NCI-H2029 (cell line): ENCODE measurements at places on chromosomes 12 and 14.

GRCh38 chr14:24361326-24361725, 6.7 kb upstream of the NFATC4 start:
- no peak for DNase-seq

DNA sequence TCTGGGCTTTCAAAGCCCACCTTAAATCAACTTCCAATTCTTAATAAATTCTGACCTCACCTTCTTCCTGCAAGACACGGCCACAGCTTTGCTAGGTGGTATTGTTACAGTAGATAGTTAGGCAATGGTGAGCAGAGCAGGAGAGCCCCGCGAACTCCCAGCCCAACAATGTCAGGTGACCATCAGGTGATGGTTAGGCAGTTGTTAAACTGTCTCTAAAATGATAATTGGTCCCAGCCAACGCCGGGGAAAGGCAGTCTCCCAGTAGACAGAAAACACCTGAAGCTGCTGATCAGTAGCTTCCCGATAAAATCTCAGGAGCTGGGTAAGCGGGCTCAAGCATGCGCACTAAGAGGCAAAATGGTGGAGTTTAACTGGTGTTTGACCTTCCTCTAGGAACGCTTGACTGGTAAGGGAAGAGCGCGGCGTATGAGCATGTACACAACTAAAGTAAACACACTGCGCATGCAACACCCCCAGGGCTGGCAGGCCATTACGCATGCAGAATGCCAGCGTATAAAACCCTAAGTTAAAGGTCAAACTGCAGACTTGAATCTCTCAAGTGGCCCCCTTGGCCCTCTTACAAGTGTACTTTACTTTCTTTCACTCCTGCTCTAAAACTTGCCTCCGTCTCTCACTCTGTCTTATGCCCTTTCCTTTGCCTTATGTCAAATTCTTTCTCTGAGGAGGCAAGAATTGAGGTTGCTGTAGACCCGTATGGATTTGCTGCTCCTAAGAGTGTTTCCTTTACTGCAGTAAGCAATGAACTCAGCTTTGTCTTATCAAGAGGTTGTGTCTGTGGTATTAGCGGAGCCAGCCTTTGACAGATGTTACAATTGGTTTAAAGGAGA, 113.5 kb downstream of the C12orf75 start:
- no peak for DNase-seq

GRCh38 chr12:2205996-2206395, 153.2 kb downstream of the CACNA1C start:
- DNase-seq = no peak

DNA sequence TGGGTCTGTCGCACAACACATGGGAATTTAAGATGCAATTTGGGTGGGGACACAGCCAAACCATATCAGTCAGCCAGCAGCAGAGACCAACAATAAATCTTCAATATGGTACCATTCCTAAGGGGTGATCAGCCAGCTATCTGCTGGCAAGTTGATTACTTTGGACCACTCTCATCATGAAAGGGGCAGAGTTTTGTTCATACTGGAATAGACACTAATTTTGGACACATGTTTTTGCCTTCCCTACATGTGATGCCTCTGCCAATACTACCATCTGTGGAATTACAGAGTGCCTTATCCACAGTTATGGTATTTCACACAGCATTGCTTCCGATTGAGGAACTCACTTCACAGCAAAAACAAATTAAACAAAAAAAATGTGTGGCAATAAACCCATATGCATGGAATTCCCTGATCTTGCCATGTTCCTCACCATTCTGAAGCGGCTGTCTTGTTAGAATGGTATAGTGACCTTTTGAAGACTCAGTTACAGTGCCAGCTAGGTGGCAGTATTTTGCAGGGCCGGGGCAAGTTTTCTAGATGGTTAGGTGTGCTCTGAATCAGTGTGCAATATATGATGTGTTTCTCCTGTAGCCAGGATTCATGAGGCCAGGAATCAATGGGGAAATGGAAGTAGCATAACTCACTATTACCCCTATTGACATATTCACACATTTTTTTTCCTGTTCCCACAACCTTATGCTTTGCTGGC, 179.0 kb upstream of the IGF1 start:
- no peak for DNase-seq

- DNase-seq = no peak
Observed at GRCh38 chr14:72254202-72254936, 322.1 kb downstream of the RGS6 start.

DNA sequence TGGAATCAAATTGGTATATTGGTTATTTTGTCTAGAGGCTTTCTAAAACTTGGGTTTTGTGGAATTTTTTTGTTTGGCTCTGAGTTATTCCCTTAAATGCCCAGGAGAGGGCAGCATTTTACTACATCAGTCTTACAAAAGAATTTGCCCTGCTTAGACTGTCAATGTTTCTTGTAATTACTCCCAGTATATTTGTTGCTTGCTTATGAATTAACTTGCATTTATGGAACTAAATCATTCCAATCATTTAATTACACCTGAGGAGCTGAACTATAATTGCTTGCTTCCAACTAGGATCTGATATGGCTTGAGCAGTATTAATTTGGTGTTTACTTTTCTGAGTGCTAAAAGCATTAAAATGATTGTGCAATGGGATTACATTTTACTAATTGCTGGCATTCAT, 48.7 kb downstream of the MIPOL1 start:
- peak; percentile 71 for DNase-seq

DNA sequence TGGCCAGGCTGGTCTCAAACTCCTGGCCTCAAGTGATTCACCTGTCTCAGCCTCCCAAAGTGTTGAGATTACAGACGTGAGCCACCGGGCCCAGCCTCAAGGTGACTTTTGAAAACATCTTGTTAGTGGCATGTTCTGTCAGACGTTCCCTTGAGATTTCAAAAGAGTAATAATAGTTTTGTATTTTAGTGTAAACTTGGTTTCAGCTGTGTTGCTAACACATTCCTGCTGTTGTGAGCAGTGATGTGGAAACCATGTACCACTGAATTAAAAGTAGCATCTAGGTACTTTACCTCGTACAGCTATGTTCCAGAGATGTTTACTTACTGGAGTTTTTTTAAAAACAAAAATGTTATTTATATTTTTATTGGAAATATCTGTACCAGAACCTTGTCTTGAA, 111.3 kb downstream of the AEBP2 start:
- no peak for DNase-seq

DNA sequence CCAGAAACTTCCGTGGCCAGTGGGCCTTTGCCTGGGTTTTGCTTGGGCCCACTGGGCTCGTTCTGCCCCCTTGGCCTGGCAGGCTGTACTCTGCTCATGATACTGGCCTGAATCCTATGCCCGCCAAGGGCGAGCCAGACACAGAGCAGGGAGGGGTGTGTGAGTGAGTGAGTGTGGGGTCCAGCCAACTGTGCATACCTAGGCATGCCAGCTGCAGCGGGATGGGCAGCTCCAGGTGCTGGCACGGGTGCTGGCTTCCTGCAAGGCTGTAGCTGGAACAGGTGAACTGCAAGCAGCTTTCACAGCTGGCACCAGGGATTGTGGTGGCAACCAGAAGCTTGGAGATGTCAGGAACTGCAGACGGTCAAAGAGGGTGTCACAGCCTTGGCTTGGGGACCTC, 1276.4 kb downstream of the SLC16A7 start:
- DNase-seq = no peak

DNA sequence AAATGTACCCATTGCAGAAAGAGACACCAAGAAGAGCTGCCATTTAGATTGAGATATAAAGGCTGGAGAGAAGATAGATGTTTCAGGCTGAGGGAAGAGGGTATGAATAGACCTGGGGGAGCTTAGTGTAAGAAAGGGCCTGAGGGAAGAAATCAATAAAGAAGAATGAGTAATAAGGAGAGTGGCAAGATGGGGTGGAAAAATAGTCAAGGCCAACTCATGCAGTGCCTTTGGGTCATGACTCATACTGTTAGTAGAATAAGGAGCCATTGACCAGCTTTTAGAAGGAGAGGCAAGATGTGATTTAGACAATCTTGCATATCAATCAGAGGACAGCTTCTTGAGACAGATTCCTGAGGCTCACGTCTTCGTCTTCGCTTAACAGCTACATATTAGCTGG, 287.5 kb downstream of the DUSP6 start:
- DNase-seq = no peak

GRCh38 chr14:101072945-101073597, 169.5 kb upstream of the RTL1 start:
- DNase-seq = peak; percentile 67

DNA sequence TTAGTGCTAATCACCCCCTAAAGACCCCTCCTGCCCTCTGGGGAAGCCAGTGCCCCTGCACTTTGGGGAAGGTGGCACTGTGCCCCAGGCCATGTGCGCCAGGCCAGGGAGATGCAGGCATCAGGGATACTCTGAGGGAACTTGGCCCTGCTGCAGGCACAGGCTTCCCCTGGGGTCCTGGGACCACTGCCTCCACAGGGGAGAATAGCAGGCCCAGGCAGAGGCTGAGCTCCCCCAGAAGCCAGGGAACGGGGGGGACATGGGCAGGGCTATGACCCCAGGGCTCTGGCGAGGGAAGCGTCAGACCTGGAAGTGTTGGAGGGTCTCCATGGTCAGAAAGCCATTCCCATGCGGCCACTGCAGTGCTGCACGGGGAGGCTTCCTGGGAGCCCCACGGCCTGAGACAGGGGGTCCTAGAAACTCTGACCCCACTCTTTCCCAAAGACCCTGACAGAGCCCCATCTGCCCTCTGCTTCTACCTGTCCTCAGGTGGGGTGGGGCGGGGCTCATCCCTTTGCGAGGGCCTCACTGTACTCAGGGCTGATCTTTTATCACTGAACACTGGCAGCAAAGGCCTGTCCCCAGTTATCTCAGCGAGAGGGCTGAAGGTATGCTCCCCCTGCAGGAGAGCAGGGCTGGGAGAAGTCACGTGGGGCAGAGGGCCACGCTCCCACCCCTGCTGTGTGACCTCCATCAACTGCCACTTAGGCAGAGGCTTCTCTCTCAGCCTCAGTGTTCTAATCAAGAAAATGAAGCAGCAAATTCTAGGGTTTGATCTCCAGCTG, 160.0 kb downstream of the CALM1 start:
- DNase-seq = no peak

- no peak for DNase-seq
Observed at GRCh38 chr12:2963760-2964292, 4.6 kb downstream of the TEAD4 start.

DNA sequence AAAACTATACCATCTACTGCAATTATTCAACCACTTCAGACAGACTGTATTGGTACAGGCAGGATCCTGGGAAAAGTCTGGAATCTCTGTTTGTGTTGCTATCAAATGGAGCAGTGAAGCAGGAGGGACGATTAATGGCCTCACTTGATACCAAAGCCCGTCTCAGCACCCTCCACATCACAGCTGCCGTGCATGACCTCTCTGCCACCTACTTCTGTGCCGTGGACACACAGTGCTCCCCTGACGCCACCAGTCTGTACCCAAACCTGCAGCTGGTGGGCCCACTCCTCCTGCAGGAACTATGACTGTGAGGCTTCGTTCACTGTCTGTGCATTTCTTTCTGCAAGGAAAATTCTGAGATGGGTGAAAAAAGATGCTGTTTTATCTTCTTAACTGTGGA, 284.7 kb downstream of the DAD1 start:
- no peak for DNase-seq

DNA sequence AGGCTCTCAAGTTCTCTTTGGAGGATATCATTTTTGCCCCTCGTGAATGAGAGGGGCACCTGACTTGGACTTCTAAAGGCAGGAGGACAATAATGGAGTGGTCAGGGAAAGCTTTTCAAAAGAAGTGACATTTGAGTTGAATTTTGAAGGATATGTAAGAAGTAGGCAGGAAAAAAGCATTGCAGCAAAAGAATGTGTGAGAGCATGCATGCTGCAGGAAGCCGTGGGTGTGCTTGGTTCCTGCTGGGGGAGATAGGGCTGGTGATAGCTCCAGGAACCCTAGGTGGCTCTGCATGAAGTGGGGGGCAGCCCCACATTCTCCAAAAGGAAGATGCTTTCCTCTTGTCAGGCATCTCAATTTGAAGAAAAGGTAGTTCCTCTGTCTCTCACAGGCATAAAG, 23.1 kb downstream of the ACVR1B start:
- DNase-seq = no peak

GRCh38 chr14:44112774-44113460, 394.2 kb downstream of the FSCB start:
- no peak for DNase-seq

GRCh38 chr12:89351489-89352241, 636 bp downstream of the DUSP6 start:
- peak; percentile 35 for DNase-seq

GRCh38 chr12:100427078-100427477, 46.6 kb upstream of the NR1H4 start:
- no peak for DNase-seq

DNA sequence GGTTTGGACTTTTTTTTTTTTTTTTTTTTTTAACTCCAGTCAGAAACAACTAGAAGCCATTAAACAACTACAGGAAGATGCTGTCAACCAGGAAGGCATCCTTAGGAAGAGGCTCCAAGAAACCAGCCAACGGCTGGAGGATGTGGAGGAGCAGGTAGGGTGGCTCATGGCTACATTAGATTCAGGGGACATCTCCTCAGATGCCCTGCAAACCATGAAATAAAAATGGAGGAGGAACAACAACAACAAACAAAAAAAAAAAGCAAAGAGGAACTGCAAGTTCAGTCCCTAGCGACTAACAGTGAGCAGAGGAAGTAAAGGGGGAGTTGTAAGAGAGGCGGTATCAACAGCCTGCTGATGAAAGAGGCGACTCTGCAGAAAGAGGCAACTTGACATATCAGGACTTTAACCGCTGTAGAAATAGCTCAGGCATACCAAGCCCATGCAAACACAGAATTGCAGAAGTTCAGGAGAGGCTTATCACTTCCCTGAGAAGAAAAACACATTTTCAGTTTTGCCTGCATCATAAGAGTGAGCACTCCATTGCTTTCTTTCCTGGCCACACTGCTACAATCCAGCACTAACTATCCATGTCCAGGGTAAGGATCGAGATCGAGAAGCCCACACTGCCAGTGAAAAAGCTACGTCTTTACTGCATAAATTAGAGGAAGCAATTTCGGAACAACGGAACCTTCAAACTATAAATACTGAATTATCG, 103.5 kb upstream of the BCAT1 start:
- DNase-seq = no peak

GRCh38 chr12:122063694-122064024, 14.9 kb upstream of the MLXIP start:
- DNase-seq = no peak
